ENCODE measurements at places on chromosomes 12 and 14.
A peak's percentile ranks its signal among the peaks of the same experiment; 100 is the strongest.

- peak; percentile 65 for ATAC-seq
Measured at GRCh38 chr12:2095878-2096277, 43.1 kb downstream of the CACNA1C start.

- no peak for ATAC-seq
Measured at GRCh38 chr12:92055877-92056276, 89.8 kb downstream of the BTG1 start.

GRCh38 chr12:12877153-12877768 is 14.1 kb upstream of the GPRC5A start:
- ATAC-seq, result no peak

DNA sequence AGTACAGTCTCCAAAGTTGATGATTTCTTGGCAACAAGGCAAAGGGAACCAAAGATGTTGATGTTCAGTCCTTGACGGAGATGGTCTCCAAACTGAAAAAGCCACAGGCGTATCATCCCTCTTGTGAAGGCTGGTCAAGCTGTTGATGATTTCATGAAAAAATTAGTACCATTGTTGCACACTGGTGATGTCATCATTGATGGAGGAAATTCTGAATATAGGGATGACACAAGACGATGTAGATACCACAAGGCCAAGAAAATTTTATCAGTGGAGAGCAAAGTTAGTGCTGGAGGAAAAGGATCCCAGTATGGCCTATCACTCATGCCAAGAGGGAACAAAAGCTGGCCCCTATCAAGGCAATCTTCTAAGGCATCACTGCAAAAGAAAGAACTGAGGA is 88.7 kb upstream of the KRR1 start:
- no peak for ATAC-seq

DNA sequence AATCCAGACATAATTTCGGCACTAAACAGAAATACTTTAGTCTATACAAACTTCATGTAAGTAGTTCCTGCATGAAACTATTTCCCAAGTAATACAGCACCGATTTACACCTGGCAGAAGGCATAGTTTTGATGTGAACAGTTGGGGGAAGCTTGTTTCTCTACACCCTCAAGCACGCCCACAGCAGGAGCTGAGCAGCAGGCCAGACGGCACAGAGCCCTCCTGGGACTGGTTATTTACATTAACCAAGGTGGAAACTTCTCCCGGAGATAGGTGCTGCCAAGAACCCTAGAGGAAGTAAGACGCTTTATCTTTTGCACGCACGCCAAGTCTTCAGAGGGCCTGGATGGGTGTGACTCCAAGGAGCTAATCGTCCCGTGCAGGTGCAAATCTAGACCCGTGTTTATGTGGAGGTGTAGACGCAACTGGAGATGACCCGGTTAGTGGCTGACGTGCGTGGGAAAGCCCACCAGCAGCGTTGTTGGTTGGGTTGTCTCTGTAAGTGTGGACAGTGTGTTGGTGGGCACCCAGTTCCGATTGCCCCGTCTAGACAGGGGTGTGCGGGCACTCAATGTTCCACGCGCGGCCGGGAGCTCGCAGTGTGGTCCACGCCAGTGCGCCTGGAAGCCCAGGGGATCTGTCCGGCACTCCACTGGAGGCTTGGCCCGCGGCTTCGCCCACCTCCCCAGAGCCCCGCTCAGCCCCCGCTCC is 767 bp upstream of the TCP11L2 start:
- ATAC-seq, result peak; percentile 35

- ATAC-seq, result no peak
Measured at GRCh38 chr12:118574288-118574687, 197.9 kb downstream of the SUDS3 start.

DNA sequence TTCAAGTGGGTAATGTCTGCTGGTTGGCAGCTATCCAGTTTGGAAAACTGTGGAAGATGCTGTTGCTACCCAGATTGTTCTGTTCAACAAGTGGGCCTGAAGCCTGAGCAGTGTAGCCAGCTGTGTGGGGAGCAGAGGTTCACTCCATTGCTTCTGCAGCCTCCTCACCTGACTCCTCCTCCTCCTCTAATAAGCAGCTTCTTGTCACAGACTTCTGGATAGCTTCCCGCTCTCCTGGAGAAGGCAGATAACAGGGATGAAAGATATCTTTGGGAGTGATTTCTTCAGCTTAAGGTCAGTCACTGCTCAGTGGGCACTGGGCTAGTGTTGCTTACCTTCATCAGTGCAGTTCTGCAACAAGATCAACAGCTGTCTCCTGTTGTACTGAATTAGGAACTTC is 2.0 kb downstream of the POP5 start:
- no peak for ATAC-seq

GRCh38 chr14:68374682-68375081 is 418.2 kb downstream of the ZFP36L1 start:
- ATAC-seq, result peak; percentile 20

DNA sequence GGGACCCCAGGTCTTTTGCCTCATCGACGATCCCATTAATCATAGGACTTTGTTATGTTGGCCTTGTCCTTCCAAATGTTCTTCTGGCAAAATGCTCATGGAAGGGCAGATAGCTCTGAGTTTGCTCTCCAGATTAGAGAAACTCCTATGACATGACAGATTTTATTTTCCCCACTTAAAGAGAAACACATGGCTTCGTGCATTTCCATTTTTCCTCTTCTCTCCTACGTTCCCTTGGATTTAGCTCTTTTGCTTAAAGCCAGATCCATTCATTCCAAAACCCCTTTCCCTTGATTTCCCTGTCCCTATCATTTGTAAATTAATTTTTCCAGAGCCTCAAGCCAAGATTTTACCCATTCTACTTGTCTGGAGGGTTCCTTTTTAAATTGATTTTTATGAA is 2.9 kb downstream of the PRIMA1 start:
- ATAC-seq, result no peak

- no peak for ATAC-seq
Measured at GRCh38 chr14:57479197-57479596, 14.5 kb downstream of the CCDC198 start.

DNA sequence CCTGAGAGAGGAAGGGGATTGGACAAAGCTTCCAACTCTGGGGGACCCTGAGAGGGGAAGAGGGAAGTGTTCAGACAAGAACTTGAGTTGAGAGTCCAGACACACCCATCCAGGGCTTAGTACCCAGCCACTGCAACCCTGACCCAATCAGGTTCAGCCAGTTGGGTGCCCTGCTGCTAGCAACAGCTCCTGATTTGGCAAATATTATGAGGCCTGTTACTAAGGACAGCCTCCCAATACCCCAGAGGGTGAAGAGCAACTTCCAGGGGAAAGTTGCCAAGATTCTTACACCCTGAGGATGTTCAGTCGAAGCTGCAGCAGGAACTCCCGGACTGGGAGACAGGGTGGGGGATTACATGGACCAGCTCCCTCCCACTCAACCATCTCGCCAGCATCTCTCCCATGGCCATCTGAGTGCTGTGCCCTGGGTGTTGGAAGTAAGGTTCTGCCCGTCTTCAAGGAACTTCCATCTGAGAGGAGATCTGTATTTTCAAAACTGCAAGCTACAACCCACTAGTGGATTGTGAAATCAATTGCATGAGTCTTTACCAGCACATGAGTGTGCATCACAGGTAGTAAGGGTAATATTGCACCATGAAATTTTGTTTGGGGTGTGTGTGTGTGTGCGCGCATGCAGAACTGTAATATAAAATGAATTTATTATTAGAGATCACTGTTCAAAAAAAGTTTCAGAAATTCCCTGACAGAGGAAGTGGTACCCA is 11.5 kb upstream of the KRT78 start:
- no peak for ATAC-seq

GRCh38 chr14:39050389-39050788 is 52.6 kb downstream of the SEC23A start:
- ATAC-seq, result no peak

DNA sequence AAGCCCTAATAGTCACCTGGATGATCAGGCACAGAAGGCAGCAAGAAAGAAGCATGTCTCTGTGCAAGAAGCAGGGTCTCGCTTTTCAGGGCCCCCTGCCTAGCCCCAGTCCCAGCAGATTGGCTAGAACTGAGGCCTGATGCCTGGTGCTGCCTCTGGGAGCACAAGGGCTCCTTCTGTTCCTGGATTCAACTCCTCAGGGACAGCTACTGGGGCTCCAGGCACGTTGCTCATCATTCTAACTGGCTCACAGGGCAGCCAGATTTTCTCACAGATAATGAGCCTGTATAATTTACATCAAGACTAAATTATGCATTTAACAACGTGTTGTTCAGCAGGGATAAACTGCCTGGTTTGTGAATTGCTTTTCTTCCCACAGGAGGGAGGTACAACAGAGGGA is 106.5 kb upstream of the PLXNC1 start:
- no peak for ATAC-seq

DNA sequence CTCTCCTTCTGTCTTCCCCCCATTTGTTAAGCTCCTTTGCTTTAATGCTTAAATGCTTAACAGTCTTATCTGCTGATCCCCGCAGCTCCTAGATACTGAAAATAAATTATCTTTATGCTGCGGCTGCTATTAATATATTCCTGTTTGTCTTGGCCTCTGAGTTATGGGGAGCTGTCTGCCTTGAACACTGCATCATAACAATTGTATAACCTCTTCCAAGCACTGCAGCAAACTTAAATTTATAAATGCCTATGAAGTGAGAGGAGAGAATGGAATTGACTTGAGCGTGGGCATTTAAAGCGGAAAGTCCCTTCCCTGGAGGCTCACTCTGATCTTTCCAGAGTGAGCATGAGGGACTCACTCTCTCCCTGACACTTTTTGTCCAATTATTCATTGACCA is 23.1 kb upstream of the DCP1B start:
- no peak for ATAC-seq

GRCh38 chr14:105490267-105490571 is 827 bp upstream of the TEDC1 start:
- ATAC-seq, result peak; percentile 4

GRCh38 chr12:11446372-11446771 is 51.0 kb upstream of the PRB2 start:
- no peak for ATAC-seq

GRCh38 chr12:111585690-111586089 is 13.4 kb downstream of the ATXN2 start:
- ATAC-seq, result no peak

GRCh38 chr14:106230071-106230470 is 703.7 kb downstream of the TMEM121 start:
- no peak for ATAC-seq

DNA sequence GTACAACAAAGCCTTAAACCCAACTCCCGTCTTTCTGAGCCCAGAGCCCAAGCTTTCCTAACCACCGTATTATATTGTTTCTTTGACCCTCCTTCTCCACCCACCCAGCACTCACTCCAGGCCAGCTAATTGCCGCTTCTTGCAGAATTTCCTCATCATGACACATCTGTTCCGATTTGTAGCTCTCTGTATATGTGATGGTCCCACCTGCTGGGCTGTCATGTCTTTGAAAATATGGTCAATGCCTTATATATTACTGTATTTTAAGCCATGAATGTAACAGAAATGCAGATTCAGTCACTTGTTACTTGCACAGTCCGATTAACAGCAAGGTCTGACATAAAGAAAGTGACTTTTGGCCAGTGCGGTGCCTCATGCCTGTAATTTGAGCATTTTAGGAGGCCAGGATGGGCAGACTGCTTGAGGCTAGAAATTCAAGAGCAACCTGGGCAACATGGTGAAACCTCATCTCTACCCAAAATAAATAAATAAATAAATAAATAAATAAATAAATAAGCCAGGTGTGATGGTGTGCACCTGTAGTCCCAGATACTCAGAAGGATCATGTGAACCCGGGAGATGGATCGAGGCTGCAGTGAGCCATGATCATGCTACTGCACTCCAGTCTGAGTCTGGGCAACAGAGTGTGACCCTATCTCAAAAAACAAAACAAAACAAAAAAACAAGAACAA is 359.8 kb downstream of the ATP23 start:
- no peak for ATAC-seq

DNA sequence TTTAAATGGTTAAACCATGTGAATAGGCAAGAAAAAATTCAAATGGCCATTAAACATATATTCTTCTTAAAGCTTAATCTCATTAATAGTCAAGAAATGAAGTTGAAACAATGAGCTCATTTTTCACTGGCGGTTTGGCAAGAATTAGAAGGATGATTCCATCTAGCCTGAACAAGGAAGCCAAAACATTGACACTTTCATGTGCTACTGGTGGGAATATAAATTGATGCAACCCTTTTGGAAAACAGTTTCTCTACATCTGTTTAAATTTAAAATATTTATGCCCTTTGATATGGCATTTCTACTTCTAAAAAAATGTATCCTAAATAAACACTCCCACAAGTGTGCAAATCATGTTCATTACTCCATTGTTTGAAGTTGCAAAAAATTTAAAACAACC is 174.7 kb upstream of the HIF1A start:
- no peak for ATAC-seq

DNA sequence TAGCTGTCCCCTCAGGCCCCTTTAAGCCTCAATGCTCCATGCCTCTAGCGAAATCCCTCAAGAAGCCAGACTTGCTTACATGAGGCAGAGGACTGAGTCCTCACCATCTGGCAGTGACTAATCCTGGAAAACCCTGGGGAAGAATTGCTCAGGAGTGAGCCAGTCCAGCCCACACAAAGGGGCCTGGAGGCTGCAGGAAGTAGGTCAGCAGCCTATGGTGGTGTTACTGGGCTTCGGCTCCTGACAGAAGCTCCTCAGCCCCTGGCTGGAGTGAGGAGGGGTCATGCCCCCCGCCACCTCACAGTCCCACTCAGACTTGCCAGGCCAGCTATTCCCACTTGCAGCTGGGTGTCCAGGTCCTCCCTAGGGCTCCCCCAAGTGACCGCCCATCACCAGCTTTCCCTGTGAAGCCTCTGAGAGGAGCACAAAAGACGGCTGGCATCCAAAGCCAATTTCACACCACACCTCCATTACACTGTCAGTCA is 250.5 kb downstream of the DPF3 start:
- ATAC-seq, result no peak

DNA sequence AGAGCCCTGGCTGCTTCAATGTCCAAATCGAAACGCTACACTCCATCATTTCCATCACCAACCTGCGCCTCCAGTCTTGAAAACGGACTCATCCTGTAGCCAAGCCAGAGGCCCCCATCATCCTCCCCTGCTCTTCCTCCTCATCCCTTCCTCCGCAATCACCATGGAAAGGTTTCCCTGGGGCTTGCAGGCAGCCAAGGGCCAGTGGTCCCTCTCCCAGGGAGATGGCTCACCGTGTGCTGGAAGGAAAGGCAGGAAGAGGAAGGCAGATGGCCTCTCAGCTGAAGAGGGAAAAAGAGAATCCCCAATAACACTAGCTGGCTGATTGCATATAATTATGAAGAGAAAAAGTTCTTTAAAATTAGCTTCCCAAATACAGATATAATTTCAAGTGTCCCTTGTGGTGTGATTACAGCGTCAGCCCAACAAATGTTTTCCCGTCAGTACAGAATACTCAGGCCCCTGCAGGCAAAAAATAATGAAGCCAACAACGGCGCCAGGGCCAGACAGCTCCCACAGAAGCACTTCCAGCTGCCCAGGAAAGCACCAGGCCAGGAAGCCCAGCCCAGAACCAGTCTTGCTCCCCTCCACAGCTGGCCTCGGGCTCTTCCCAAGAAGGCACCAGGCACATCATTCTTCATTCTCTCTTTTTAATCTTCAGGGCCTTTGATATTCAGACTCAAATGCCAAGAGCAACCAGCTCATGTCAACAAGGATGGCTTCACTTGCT is 24.7 kb downstream of the ITPK1 start:
- ATAC-seq, result peak; percentile 39

- ATAC-seq, result no peak
Measured at GRCh38 chr14:81006266-81006665, 50.8 kb downstream of the TSHR start.
